ENCODE measurements at places on chromosomes 4 and X. TPM values are rescaled to one million over a fixed set of nuclear protein-coding genes. Genes with fewer than 3 reads are reported as not detected.
A peak's percentile ranks its signal among the peaks of the same experiment; 100 is the strongest.

GRCh38 chrX:10198254-10198653, 41.5 kb downstream of the CLCN4 start:
- DNase-seq, result no peak

DNA sequence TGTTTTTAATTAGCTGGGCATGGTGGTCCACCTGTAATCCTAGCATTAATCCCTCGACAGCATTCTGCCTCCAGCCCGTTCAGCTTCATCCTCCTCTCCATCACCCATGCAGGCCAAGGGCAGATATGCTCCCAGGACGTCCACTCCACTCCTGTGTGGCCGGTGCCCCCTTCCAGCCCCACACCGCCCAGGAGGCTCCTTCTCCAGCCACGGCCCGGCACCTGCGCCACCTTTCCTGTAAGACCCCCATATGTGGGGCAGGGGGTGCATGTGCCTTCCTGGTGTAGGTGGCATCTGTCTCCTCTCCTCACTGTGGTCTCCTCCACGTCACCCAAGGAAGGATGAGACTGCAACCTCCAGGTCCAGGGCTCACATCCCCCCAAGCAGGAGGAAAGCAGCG, 57.0 kb upstream of the MXD4 start:
- no peak for DNase-seq

DNA sequence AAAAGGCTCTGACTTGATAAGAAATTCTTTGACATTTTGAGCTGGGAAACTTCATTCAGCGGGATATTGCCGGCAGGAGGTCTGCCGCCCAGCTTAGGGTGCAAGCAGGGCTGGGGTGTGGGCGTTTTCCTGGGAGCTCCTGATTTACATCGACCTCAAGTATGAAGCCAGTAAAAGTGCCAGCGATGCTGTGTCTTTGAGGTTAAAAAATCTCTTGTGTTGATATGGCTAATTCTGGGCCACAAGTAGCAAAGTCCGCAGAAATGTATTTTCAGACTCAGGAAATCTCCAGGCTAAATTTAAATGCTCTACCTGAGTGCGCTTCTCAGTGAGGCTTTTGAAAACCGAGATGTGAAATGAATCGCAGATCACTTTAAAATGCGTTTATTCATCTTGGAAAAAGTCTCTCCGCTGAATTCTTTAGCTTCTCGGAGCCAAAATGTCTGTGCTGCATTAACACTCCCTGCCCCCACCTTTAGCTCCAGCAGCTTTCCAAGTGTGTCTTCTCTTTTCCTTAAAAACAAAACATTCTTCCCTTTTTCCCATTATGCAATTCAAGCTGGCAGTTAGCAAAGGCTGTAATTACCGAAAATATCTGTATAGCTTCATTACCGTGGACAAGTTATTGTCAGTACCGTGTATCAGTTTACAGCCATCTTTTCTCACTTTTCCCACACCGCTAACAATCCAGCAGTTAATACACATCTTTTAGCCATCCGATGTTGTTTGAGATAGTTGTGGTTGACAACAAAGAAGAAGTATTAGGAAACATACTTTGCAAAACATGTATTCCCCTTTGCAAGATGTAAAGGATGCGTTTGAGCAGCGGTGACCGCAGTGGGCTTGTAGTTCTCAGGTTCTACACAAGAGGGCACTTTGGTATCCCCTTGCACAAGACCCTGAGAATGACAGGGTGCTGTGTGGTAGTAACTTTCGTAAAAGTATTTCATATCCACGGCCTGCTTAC, 136.0 kb upstream of the STX18 start:
- DNase-seq, result no peak

DNA sequence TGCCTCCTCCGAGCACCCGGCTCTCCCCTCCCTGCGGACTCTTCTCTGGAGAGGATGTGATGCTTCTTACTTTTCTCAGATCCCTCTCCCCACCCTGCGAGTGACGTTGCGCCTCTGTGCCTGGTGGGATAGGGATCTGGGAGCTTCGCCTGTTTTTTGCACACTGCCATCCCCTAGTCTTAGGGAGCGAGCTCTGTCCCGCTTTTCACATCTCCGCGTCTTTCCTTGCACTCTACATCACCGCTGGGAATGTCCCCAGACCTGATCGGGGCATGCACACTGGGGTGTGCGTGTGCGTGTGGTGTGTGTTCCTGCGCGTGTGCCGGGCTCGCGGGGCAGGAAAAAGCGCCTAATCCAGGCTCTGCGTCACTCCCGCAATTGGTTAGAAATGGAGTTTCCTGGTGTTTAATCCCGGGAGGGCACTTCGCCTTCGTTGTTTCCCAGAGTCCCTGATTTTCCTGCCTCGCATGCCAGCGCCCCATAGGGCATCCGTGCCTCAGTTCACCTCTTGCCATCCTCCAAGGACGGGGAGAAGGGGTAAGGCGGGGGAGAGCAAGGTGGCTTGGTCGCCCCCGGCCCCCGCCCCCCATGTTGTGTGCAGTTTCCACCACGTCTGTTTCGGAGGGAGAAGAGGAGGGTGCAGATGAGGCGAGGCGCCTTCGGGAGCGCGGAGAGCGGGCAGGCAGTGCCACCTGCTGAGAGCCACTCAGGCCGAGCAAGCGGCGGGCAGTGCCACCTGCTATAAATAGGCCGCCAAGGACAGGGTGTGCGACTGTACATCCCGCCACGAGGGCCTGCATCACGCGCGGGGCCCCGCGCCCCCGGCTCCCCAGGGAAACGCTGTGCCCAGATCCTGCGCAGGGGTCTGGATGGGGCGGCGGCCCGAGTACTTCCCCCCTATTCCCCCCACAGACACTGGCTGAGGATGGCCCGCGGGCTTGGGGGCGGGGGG, 759 bp upstream of the TBC1D1 start:
- DNase-seq, result peak; percentile 80

GRCh38 chr4:14877246-14878225, 124.7 kb upstream of the CPEB2 start:
- DNase-seq, result peak; percentile 33

The BANK1 gene
- 2.4 TPM for total RNA-seq

The DMD gene
- total RNA-seq, result 134 TPM

The DIPK2B gene
- total RNA-seq, result 26.0 TPM

The DRD5 gene
- total RNA-seq, result 0.47 TPM

GRCh38 chr4:25299476-25300203, 12.9 kb upstream of the ZCCHC4 start:
- no peak for DNase-seq

GRCh38 chr4:155889946-155890345, 13.6 kb upstream of the TDO2 start:
- DNase-seq, result no peak

DNA sequence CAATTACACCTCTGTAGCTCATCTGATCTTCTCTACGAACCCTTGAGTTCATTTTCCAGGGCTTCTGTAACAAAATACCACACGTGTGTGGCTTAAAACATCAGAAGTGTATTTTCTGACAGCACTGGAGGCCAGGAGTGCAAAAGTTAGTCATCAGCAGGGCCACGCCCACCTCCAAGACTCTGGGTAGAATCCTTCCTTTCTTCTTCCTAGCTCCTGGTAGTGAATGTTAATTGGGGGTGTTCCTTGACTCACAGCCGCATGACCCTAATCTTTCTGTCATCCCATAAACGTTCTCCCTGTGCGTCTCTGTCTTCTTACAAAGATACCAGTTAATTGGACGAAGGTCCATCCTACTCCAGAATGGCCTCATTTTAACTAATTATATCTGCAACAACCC, 115.0 kb downstream of the TRIML1 start:
- DNase-seq, result no peak

DNA sequence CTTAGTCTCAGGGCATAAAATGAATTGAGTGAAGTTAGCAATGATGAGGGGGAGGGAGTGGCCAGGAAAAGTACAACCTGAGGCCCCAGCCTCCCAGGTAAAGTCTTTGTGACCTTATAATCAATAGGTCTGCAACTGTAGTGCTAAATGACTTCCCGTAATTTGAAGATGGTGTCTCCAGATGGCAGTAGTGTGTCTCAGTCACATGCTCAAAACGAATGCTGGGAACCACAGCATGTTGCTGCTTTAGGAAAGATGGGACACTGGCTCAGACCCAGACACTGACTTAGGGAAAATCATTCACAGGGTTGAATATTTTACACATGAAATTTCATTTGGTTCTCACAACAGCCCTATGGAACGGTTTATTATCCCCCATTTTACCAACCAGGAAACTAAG, 10.3 kb downstream of the SRPX2 start:
- DNase-seq, result no peak

GRCh38 chr4:121307445-121308327, 73.1 kb downstream of the QRFPR start:
- DNase-seq, result no peak

- DNase-seq, result no peak
Measured at GRCh38 chr4:47791965-47792364, 45.9 kb downstream of the CORIN start.

The DIAPH2 gene
- 13.0 TPM for total RNA-seq

DNA sequence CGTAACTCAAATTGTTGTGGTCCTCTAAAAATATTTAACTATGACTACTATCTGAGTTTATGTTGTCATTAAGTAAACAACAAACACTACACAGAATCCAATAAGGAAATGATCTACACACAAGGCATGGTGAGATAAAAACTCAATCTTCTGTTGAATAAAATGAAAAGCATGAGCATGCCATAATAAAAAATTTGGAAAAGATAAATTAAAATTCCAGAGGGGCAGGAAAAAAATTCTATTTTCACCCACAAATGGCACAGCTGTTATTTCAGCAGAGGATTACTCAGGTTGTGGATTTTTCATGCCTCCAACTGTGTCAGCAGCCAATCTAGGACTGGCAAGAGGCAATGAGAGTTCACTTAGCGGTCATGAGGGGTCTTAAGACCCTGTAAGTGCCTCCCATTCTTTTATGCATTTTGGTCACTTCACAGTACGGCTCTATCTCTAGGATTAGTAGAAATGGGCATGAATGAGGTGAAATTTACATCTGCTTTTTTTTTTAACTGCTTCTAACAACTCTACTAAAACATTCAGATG, 639.8 kb upstream of the DIPK2B start:
- no peak for DNase-seq

DNA sequence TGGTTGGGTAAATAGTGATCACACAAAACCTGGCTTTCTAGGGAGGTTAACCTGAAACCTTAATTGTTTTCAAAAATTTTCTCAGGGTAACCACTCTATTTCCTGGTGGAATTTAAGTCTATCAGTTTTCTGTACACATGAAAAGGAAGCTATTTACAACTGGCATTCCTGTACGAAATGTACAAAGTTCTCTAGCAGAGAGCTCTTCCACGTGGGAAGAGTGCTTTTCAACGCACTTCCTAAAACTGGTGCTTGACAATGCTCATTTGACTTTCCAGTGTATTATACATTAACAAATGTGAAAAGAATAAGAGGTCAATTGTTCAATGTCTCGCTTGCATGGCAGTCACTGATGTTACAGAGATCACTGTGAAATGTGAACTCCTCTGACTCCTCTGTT, 2.8 kb upstream of the SOD3 start:
- DNase-seq, result no peak

- DNase-seq, result no peak
Measured at GRCh38 chr4:94253036-94253435, 45.4 kb downstream of the SMARCAD1 start.

GRCh38 chr4:110867251-110867960, 244.5 kb upstream of the PITX2 start:
- DNase-seq, result no peak

DNA sequence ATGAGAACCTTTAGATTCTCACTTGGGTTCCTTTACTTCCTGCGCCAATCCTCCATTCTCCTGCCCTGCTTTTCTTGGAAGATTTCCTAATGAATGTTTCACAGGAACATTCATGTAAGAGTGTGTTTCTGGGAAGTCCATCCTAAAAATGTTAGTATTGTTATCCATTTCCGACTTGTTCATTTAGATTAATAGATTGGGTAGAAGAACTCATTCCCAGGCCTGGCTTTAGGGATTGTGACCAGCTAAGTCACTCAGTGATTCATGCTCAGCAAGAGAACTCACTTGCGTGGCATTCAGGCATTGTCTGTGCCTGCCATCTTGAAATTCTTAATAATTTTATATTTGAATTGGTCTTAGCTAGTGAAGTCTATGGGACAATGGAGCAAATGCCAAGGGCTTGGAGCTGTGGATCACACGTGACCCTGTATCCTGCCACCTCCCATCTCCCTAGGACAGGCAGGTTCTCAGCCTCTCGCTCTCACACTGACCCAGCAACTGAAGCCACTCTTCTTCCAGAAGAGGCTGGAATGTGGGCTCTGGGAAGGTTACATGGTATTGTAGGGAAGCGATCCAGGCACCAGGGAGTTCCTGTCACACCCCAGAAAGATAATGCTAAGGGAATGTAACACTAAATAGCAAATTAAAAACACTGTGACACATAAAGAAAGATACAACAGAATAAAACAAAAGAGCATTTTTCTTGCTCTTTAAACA, 562.1 kb downstream of the TMA16 start:
- no peak for DNase-seq

- DNase-seq, result no peak
Measured at GRCh38 chrX:9794495-9794894, 8.3 kb downstream of the SHROOM2 start.

Measured in left cardiac atrium (tissue), 4 donors.